ENCODE measurements at places on chromosomes 16 and 17.

GRCh38 chr16:56174411-56174810 lies 16.9 kb upstream of the GNAO1 start:
- no peak for DNase-seq

DNA sequence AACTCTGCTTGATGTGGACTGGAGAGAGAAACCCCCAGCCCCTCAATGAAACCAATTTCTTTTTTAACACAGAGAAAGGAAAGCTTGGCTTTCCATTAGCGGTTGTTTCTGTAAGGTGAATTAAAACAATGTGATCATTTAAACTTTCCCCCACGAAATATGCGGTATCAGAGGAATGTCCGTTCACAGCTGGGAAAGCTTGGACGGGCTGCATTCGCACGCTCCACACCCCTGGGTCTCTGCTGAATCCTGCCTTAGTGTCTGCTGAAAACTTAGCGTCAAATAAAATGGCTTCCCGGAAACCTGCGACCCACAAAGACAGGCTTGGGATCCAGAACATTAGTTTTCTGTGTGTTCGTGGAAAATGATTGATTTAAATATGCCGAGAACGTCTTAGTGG lies 71.7 kb downstream of the C16orf95 start:
- DNase-seq, result no peak

- no peak for DNase-seq
Measured at GRCh38 chr17:28426081-28426519, 20.1 kb upstream of the SLC46A1 start.

GRCh38 chr17:74215342-74215727 lies 2.0 kb downstream of the TTYH2 start:
- no peak for DNase-seq

GRCh38 chr16:22784690-22785214 lies 29.2 kb upstream of the HS3ST2 start:
- DNase-seq, result no peak

GRCh38 chr17:42779936-42780850 lies at the start of gene WNK4:
WNK4 (plus strand) TSS chr17:42780610; CDS start chr17:42780699, 89 bp downstream.
- no peak for DNase-seq

- no peak for DNase-seq
Measured at GRCh38 chr17:39094607-39095308, 56.7 kb downstream of the PLXDC1 start.

GRCh38 chr16:56013962-56014552 lies 138.9 kb upstream of the CES5A start:
- peak; percentile 5 for DNase-seq

DNA sequence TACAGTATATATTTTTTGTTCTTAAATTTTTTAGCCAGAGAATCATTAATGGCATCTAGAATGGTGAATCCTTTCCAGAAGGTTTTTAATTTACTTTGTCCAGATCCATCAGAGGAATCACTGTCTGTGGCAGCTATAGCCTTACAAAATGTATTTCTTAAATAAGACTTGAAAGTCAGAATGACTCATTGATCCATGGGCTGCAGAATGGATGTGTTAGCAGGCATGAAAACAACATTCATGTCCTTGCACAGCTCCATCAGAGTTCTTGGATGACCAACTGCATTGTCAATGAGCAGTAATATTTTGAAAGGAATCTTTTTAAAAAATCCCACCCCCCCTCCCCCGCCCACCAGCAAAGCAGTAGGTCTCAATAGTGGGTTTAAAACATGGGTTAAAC lies 51.4 kb downstream of the CACNG1 start:
- no peak for DNase-seq

DNA sequence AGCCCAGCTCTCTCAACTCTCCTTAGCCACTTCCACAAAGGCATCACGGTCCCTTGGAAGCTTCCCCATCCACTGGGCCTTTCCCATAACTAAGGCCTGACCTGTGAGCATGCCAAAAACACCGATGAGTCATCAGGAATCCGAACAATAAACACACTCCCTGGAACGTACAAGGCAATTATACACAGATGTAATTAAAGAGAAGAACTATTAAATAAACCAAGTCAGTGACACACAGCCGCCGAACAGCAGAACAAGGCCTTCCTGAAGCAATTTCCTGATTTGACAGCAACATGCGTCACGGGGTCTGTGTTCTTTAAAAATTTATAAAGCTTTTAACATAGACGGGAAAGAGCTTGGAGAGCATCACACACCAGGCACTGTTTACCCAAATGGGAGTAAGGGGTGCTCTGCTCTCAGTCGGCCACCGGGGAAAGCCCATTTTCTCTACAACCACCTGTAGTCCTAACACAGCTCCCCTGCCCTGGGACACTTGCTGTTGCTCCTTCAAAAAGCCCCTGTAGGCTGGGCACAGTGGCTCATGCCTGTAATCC lies 29.4 kb downstream of the COG7 start:
- peak; percentile 41 for DNase-seq

Measured in pons (tissue), 1 donor.